ENCODE measurements at places on chromosomes 1 and 21.

DNA sequence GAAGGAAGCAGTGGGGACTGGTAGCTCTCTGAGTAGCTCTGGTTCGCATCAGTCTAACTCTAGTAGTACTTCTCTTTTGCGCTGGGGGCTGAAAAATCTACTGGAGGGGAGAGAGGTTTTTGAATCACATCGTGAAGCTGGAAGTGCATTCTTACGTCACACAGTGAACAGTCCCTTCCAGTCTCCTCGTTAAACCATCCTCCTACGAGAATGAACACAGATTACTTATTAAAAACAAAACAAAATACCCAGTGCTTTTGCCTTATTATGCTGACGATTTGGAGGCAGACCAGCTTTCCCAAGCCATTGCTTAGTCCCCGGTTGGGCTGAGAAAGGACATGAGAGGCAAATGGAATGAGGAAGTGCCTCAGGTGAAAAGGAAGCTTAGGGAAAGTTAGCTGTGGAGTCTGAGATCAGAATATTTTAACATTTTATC lies 16.1 kb downstream of the HUNK start:
- no peak for DNase-seq

GRCh38 chr1:29684141-29684540 lies 447.8 kb downstream of the PTPRU start:
- no peak for DNase-seq

DNA sequence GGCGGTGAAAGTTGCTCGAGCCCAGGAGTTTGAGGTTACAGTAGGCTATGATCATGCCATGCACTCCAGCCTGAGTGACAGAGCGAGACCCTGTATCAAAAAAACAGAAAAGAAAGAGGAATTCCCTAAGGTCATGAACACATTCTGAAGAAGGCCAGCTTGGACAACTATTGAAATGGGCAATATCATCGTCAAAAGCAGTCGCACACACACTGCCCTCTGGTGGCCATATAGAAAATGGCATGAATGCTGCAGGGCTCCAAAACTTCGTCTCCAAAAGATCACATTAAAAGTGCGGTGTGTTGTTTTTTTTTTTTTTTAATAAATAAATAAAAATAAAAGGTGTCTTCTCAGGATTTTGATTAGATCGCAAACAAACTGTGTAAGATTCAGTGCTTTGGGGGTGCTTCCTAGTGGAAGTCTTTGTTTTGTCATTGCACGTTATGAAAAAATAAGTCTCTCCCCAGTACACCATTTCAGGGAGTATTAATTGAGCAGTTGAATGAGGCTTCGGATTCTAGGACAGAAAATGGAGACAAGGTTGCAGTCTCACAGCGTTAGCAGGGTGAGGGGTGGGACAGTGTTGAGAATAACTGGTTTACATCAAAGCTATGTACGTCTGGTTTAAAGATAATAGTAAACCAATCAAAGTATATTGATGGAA lies 87.5 kb upstream of the FMN2 start:
- DNase-seq: no peak

DNA sequence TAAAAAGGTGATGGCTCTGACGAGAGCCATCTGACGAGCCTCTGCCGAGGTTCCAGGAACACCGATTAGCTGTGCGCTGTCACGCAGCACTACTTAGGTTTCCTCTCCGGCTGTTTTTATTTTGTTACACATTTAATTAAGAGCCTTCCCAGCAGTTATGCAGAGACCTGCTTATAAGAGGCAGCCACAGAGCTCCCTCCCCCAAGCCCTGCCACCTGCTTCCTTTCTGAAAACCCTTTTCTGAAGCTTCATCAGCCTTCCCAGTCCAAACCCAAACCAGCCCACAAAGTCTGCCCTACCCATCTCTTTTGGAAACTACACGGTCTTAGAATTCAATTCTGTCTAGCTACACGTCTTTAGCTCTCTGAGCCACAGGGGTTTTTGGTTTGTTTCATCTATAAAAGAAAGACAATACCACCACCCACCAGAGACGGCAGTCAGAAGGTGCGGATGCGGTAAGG lies 49.1 kb downstream of the ERI3 start:
- no peak for DNase-seq

DNA sequence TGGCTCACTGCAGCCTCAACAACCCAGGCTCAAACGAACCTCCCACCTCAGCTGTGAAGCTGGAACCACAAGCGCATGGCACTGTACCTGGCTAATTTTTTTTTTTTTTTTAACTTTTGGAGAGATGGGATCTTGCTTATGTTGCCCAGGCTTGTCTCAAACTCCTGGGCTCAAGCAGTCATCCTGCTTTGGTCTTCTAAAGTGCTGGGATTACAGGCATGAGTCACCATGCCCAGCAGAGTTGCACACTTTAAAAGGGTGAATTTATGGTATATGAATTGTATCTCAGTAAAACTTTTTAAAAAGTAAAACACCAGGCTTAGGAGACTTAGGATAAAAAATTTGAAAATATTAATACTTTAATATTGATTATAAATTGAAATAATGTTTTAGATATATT lies 99.1 kb downstream of the CLEC20A start:
- no peak for DNase-seq

DNA sequence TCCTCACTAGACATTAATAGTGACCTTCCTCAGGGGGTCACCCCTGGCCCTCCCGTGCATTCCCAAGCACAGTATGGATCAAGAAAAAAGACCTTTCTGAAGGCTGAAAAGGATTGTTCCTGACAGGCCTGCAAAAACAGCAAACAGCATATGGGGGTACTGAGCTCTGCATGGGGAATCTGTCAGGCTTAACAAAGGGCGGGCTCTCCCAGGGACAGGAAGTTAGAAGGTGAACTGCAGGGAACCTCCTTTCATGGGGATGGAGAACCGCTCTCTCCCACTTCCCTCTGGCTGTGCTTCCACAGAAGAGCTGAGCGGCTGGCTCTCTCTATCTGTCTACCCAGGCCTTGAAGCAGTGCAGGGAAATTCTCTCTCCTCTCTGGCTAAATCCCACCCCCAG lies 91.7 kb downstream of the DTL start:
- no peak for DNase-seq

- no peak for DNase-seq
Observed at GRCh38 chr1:25045480-25046193, 115.6 kb upstream of the RUNX3 start.

GRCh38 chr1:237013608-237014007 lies 9.4 kb upstream of the MT1HL1 start:
- DNase-seq: no peak

DNA sequence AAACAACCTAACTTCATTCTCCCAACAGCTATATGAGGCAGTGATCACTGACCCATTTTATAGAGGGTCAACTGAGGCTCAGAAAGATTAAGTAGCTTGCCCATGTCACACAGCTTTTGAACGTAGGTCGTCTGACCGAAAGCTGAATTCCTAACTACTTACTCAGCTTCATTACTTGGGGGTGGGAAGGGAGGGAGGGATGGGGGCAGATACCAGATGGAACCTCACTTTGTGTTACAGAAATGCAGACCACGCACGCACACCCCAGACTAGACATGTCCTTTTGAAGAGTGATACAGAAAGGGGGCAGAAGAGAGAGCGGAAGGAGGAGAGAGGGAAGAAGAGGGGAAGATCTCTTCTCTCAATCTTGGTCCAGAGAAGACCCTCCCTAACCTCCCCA lies 2.3 kb downstream of the ADGRB2 start:
- DNase-seq: no peak

Measured in stimulated activated CD4-positive, alpha-beta T cell treated with anti-CD3 and anti-CD28 coated beads, TNF-alpha, amount 100 ng/mL, for 24 hours (primary cell).